NCI-H82 (cell line): ENCODE measurements at places on chromosomes 3 and 15.

DNA sequence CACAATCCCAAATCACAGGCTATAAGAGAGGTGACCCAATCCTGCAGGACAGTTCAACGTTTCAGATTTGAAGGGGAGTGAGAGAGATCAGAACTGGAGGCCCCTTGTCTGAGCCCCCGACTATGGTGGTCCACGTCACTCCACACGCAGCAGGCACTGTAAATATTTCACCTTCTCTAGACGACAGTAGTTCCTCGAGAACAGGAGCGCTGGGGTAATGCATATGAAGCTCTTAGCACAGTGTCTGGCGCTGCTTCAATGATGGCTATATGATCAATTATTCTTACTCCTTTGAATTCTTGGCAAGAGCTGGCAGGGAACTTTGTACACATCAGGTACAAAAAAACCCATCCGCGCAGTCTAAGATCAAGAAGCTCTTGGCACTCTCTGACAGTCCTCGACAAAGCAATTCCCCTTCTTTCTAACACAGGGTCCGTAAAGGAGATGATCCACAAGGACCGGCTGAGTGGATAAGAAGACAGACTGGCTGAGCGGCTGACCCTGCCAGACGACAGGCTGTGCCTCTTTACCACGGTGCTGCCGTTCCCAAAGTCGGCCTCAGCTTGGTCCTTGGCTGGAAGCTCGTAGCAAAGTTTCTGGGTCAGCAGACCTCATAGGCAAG lies 522 bp upstream of the NRROS start:
- DNase-seq: peak; percentile 80

- DNase-seq: no peak
Observed at GRCh38 chr3:44058868-44059203, 182.8 kb upstream of the TOPAZ1 start.

GRCh38 chr15:60454824-60455223 lies 24.1 kb downstream of the ICE2 start:
- DNase-seq: no peak

GRCh38 chr3:167662919-167663400 lies 9.2 kb upstream of the WDR49 start:
- DNase-seq: no peak

DNA sequence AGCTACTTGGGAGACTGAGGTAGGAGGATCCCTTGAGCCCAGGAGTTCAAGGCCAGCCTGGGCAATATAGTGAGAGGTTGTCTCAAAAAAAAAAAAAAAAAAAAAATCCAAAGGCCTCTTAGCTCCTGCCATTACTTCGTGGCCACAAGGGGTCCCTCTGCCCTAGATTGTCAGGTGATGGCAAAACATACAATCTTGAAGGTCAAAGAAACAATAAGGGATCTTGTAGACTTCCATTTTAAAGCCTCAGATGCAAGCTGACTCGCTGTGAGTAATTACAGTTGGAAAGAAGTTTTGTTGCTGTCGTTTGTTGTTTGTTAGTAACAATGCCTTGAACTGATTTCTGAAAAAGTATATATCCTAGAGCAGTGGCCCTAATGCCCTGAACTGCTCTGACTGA lies 55.9 kb upstream of the PLCL2 start:
- peak; percentile 39 for DNase-seq

GRCh38 chr3:114716916-114717315 lies 423.1 kb downstream of the TIGIT start:
- DNase-seq: no peak

GRCh38 chr15:59595434-59595915 lies 16.1 kb upstream of the GCNT3 start:
- DNase-seq: no peak

- no peak for DNase-seq
Observed at GRCh38 chr15:88312941-88313579, 56.5 kb upstream of the NTRK3 start.

- no peak for DNase-seq
Observed at GRCh38 chr3:188534633-188535032, 380.7 kb downstream of the LPP start.

GRCh38 chr3:154762486-154762885 lies 317.6 kb upstream of the MME start:
- DNase-seq: no peak

DNA sequence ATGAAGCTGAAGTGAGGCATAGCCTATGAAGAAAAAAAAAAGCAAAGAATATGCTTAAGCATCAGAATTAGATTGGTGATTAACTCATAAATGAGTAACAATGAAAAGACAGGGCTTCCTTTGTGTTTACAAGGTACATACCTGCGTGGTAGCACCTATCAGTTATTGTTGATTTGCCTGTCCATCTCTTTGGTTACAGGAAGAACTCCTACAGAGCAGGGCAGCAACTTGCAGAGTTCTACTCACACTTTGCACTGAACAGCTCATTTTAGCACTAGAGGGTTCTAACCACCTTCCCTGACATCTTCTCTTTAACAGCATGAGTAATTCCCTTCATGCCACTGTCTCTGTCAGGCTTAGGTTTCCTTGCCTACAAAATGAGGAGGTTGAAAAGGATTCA lies 166.0 kb downstream of the DPH6 start:
- no peak for DNase-seq

DNA sequence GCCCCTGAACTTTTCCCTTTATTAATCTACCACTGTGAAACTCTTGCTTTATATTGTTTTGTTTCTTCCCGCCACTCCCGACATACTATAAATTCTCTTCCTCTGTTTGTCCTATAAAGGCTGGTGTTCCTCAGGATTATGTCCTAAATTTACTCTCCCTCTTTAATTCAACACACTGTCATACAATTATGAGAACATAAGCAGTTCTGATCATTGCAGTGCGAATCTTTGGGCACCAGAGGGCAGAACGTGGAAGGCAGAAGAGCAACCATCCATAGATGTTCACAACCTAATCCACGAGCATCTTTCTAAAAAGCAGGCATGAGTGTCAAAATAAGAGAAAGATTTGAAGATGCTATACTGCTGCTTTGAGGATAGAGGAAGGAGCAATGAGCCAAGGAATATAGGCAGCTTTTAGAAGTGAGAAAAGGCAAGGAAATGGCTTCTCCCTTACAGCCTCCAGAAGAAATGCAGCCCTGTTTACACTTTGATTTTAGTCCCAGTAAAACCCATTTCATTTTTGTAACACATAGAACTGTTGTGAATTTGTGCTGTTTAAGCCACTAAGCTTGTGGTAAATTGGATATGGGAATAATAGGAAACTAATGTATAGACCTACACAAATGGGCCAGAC lies 179.4 kb downstream of the GBE1 start:
- peak; percentile 69 for DNase-seq

GRCh38 chr15:84811828-84812227 lies 5.3 kb upstream of the ALPK3 start:
- no peak for DNase-seq

- DNase-seq: no peak
Observed at GRCh38 chr3:169998668-169999131, 32.1 kb downstream of the SEC62 start.

GRCh38 chr3:101962055-101962454 lies 112.7 kb downstream of the NFKBIZ start:
- DNase-seq: no peak

- DNase-seq: no peak
Observed at GRCh38 chr15:40558952-40559742, 5.7 kb downstream of the CCDC32 start.

- DNase-seq: peak; percentile 73
Observed at GRCh38 chr15:93088981-93089726, at the start of gene RGMA. RGMA (minus strand) TSS chr15:93089211; CDS start chr15:93088932, 279 bp downstream.

DNA sequence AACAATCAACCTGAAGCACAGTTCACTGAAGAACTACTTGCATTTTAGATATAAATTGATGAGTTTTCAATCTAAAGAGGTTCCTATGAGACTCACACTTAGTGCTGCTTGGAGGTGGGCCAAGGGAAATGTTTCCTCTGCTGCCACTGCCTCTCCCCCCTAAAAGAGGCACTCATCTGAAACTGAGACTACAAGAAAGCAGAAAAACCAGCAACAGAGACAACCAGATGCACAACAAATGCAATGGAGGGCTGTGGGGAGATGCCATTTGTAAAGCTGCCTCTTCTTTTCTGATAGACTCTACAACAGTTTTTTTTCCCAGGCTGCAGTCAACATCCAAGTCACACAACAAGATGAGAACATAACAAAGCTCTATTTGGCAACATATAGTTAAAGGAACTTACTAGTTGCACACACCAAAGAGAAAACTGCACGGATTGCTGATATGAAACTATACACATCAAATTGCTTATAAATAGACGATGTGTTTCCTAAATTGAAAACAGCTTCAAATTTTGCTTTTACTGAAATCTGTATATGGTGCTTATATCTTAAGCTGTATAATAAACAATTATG lies 11.0 kb downstream of the TSPAN3 start:
- DNase-seq: no peak

DNA sequence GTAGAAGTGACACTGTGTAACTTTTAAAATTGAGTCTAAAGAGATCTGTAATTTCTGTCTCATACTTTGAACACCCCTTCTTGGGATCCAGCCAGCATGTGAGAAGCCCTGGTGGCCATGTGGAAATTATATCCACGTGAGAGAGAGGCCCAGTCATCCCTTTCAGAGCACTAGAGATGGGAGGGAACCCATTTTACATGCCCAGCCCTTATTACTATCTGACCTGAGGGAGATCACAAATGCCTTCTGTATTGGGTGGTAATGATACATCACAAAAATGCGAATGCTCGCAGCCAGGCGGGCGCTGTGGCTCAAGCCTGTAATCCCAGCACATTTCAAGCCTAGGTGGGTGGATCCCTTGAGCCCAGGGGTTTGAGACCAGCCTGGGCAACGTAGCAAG lies 27.3 kb upstream of the TRAK1 start:
- DNase-seq: no peak

DNA sequence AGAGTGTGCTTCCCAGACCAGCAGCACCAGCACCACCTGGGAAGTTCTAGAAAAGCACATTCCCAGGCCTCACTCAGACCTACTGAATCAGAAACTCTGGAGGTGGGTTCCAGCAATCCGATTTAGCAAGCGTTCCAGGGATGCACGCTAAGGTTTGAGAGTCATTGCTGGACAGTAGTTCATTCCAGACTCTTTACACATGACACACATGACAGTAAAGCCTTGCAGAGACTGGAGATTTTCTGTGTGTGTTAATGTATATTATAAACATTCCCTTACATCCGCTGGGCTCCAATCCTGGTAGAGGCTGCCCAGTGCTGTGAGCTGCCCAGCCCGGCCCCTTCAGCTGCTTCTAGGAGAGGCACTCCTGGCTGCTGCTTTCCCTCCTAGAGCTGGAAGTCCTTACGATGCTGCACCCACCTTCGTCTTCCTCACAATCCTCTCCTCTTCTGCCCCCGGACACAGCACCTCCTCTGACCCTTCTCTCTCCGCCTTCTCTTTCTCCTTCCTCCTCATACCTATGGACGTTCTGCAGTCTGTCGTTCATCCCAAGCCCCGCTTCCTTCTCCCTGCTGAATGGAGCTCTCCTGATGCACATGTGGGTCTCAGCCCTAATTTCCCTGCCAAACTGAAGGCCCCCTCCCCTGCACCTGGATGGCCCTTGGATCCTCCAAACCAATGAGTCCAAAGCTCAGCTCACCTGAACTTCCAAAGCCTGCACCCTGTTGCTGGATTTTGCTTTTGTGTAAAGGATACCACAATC lies 44.4 kb downstream of the ITGA11 start:
- DNase-seq: no peak

DNA sequence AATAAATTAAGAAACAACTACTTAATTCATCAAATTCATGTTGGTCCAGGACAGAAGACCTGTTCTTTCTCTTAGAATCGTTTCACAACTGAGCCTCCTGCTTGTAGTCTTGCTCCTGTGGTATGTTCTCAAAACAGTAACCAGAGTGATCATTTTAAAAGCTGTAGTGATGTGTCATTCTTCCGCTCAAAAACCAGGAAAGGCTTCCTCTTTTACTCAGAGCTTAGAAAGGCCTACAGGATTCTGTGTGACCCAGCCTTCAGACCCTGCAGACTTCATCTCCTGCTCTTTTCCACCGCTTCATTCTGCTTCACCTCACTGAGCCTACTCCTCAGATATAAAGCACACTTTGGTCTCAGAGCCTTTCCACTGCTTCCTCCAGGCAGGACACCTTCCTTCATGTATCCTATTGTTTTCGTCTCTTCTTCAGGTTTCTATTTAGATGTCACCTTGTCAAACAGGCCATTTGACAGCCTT lies 22.7 kb downstream of the ST6GAL1 start:
- no peak for DNase-seq

- peak; percentile 53 for DNase-seq
Observed at GRCh38 chr15:34336991-34337556, 507 bp downstream of the SLC12A6 start.

DNA sequence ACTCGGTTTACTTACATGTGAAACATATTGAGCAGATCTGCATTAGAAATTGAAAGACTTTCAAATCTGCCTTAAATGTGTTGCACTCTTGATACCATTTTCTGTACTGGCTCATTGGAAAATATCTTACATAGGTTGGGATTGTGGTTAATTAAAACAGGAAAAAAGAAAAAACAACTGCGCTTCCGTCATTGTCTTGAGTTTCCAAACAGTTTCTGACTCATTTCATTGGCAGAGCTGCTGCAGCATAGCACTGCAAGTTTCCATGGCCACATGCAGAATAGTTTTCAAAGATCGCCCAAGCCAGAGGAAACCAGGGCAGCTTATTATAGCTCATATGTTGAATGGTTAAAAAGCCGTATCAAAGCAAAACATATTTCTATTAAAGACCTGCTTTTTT lies 446.6 kb upstream of the BCHE start:
- DNase-seq: no peak

DNA sequence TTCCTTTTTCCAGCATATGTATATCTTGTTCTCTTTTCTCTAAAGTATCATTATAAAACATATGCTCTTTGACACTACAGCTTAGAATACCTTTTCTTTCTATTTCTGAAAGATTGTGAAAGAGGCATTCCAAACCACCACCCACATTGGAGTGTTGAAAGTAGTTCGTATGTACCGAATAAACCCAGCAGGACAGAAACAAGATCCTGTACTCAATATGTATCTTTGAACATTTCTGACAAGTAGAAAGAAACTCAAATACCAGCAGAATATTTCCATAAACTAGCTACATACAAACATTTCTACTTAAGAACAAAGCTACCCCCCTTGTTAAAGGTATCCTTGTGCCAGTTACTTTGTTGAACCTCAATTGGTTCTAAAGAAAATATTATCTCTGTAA lies 415.3 kb upstream of the ALCAM start:
- no peak for DNase-seq

- DNase-seq: no peak
Observed at GRCh38 chr15:85690561-85691231, 104.0 kb downstream of the KLHL25 start.

DNA sequence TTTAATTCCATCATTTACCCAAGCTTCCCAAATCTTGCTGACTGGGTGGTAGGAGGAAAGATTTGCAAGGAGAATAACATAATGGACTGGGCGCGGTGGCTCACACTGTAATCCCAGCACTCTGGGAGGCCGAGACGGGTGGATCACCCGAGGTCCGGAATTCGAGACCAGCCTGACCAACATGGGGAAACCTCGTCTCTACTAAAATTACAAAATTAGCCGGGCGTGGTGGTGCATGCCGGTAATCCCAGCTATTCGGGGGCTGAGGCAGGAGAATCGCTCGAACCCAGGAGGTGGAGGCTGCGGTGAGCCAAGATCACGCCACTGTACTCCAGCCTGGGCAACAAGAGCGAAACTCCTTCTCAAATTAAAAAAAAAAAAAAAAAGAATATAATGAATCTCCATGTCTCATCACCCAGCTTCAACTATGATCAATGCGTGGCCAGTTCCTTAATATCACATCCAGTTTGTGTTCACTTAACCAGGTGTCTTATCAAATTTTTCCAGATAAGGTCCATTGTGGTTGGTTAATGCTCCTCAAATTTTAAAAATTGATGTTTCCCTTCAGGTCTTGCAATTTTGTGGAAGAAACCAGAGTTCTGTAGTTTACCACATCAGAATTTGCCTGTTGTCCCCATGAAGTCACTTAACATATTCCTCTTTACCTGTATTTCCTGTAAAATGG lies 1.3 kb upstream of the ABCF3 start:
- DNase-seq: peak; percentile 56
